NCI-H774 (cell line): ENCODE measurements at places on chromosomes 3 and 15.

GRCh38 chr3:33030802-33031201, 66.1 kb downstream of the GLB1 start:
- DNase-seq: no peak

- no peak for DNase-seq
Measured at GRCh38 chr15:29526802-29527201, 257.2 kb upstream of the NSMCE3 start.

GRCh38 chr3:101228441-101228840, 91.9 kb downstream of the IMPG2 start:
- no peak for DNase-seq

- no peak for DNase-seq
Measured at GRCh38 chr3:62376906-62377877, 3.8 kb upstream of the FEZF2 start.

- DNase-seq: no peak
Measured at GRCh38 chr3:36461597-36461996, 81.3 kb downstream of the STAC start.

DNA sequence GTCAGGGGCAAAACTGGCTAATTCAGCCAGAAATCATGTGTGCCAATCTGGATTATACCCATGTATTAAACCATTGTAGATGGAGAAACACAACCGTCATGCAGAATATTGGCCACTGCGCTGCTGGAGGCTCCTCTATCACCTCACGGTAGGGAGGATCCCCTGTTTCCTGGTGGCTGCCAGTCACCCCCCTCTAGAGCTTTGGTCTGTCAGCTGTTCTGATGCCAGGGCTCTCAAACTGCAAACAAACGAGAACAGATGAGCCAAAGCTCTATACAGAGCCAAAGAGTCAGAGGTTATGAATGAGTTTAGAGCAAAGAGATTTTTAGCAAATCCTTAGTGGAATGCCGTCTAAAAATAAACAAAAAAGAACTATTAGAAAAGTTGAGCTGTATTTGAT, 62.5 kb downstream of the IL20RB start:
- no peak for DNase-seq

DNA sequence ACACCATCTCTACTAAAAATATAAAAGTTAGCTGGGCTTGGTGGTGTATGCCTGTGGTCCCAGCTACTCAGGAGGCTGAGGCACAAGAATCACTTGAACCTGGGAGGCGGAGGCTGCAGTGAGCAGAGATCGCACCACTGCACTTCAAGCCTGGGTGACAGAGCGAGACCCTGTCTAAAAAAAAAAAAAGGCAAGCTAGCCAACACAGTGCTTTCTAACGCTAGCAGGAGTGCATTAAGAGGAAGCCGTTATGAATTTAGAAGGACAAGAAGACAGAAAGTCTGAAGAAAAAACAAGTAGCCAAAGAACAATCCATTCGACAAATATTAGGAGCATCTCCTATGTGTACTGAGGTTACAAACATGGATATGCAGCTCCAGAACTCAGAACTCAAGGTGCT, 28.6 kb downstream of the BHLHE40 start:
- no peak for DNase-seq

GRCh38 chr15:51369451-51369761, 28.0 kb downstream of the GLDN start:
- no peak for DNase-seq

DNA sequence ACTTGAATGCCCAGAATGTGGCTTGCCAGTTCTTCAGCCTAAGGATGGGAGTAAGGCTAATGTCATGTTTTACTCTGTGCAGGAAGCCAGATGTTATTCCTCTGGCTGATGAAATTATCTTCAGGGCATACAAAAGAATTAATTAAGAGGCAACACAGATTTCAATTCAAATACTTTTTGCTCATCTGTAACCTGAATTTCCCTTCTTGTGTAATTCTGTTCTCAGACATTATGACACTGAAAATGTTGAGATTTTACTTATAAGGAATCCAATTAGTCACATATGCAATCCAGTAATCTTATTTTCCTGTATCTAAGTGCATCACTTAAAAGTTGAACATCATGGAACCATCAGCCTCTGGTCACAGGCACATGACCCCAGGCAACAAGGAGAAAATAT, 136.5 kb downstream of the CPNE4 start:
- DNase-seq: no peak

- no peak for DNase-seq
Measured at GRCh38 chr15:55715355-55716076, 27.4 kb downstream of the PRTG start.

GRCh38 chr15:101184830-101185229, 67.0 kb downstream of the CHSY1 start:
- DNase-seq: no peak

DNA sequence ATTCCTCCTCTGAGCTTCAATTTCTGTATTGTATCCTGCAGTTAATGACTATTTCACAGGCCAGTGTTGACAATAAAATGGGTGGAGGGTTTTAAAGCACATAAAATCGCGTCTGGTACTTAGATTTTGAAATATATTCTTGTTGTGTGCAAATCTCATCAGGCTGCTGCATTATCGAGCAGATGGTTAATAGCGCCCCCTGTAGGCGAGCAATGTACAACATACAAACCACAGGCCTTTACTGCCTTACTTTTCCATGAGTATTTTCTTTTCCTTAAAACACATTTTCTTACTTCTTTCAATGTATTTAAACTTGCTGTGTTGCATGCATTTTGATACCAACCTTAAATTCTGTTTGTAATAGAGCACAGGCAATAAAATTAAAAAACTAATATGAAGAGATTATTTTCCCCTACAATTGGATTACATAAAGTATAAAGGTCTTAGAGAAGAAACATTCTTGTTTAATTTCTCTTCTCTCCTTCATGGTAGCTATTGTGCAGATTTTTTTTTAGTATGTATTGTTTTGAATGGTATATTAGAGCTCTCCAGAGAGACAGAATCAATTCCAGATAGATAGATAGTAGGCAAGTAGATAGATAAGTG, 608.4 kb downstream of the CADM2 start:
- no peak for DNase-seq

DNA sequence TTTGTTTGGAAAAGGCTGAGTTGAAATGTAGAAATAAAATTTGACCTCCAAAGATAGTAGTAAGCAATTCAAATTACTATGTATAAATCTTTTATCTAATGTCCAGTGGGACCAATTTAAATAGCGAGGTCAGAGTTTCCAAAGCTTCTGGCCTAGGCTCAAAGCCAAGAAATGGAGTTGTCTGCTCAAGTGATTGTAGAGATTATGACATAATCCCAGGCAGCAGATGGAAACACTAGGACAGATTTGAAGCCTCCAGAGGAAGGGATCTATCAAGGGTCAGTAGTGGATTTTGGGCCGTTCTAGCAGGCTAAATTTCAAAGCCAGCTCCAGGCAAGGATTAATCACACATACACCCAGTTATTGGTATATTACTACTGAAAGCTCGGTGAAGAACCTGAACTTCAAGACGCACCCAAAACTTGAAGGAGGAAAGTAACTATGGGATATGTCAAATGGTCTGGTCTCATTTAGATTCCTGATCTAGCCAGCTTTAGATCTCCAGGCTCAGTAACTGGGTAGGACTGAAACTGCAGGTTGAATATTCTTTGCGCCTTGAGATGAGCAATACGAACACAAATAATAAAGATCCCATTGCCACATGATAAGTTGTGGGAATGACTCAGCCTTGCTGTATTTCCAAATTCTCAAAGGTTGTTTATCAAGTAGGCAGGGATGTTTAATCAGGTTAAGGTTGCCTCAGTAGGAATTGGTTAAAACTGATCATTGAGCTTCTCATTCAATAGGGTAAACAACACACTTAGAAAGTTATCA, 30.9 kb upstream of the ARRDC4 start:
- no peak for DNase-seq

DNA sequence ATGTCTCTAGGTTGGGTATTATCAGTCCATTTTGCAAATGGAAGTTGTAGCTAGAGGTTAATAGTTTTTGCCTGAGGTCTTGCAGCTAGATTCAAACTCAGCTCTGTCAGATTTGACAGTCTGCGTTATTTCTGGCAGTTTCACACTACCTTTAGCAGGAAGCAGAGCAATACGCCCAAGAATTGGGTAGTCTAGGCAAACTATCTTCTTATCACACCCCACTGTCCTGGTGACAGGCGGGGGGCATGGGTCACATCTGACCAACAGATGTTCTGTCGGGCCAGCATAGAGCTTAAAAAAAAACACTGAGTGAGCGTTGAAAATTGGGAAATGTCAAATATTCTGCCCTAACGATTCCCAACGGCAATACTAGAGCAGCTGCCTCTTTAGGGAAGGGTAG, 5.7 kb downstream of the GPR160 start:
- DNase-seq: no peak

- DNase-seq: no peak
Measured at GRCh38 chr15:56667517-56667916, 65.8 kb downstream of the ZNF280D start.

GRCh38 chr3:23953523-23953922, 8.4 kb downstream of the NR1D2 start:
- DNase-seq: no peak

- DNase-seq: no peak
Measured at GRCh38 chr3:138325990-138326389, 3.7 kb downstream of the NME9 start.

DNA sequence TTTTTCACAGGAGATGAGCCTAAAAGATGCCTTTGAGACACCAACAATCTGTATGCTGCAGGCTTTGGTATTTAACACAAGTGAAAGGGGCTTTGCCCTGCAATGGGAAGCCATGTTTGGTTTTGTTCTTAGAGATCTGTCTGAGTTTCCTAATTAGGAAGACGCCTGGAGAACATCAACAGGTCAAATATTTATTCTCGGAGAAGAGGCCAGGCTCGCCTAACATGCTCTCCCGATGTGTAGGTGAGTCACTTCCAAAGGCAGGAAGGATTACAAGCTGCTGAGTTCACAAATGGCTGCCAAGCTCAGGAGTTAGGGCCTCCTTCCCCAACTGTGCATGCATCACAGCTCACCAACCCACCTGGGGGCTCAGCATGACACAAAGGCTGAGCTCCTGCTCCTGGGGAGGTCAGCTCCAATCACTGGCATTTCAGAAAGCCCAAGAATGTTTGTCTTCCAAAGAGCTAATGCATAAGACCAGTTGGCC, 119.5 kb upstream of the PRICKLE2 start:
- DNase-seq: no peak

GRCh38 chr3:5297895-5298294, 110.4 kb downstream of the EDEM1 start:
- DNase-seq: no peak

DNA sequence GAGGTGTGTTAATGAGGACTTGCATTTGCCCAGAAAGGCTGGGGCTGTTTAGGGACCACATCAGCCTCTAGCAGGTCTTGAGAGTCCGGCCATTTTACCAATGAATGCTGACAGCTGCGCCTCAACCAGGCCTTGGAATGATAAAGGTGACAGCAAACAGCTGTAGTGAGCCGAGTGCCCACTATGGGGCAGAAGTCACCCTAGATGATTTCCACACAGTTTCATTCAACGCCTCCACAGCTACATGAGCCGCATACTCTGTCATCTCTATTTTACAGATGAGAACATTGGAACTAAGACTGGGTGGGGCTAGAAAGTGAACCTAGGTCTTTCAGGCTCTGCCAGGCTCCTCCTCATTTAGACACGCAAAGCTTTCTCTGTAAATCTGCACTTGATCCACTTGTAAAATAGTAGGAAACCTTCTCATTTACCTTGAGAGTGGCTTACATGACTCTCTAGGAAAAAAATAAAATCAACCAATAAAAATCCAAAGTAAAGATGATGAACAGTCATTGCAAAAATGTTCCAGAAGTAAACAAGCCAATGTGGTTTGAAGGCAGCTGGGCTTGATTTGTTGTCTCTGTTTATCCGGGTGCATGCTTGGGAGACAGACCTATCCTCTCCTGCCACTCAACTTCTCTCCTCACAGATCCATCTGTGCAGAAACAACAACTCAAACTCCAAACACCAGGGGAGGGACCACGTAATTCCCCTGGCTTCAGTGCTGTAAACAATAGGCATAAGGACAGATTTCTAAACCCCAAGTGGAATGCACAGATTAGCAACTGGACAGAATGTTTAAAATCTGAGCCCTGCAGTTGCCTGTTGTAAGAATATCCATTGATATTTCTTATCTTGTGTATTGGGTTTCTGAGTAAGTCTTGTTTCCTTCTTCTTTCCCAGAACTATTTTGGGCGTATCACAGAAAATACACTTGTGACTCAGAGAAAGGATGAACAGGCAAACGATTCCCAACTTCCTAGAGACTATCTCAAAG, 31.5 kb upstream of the LDHAL6B start:
- DNase-seq: peak; percentile 70

DNA sequence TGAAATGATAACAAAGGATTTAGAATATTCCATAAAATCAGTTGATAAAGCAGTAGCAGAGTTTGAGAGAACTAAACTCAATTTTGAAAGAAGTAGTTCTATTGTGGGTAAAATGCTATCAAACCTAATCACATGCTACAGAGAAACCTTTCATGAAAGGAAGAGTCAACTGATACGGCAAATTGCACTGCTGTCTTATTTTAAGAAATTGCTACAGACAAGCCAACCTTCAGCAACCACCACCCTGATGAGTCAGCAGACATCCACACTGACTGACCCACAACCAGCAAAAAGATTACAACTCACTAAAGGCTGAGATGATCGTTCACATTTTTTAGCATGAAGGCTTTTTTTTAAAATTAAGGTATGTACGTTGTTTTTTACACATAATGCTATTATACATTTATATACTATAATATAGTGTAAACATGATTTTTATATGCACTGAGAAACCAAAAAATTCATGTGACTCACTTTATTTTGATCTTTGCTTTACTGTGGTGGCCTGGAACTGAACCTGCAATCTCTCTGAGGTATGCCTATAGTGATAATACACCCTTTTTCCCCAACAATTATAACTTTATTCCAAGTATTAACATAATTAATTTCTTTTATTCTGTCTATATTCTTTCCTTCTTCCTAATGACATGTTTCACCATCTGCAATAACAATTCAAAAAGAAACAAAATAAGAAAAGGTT, 109.9 kb downstream of the TBC1D5 start:
- DNase-seq: no peak

DNA sequence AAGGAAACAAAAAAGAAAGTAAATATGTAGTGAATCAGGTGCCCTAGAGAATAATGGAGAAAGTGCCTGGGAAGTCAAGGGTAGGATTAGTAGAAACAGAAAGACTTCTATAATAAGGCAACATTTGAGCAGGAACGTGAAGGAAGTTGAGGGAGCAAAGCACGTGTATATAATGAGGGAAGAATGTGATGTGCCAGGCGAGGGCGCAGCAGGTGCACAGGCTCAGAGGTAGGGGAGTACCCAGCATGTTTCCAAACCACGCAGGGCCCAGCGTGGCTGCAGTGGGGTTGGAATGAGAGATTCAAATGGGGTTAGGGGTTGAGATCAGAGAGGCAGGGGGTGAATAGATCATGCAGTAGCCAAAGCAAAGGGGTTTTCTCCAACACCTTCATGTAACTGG, 91.9 kb upstream of the VGLL4 start:
- no peak for DNase-seq
